ENCODE measurements at places on chromosomes 2 and 18.

DNA sequence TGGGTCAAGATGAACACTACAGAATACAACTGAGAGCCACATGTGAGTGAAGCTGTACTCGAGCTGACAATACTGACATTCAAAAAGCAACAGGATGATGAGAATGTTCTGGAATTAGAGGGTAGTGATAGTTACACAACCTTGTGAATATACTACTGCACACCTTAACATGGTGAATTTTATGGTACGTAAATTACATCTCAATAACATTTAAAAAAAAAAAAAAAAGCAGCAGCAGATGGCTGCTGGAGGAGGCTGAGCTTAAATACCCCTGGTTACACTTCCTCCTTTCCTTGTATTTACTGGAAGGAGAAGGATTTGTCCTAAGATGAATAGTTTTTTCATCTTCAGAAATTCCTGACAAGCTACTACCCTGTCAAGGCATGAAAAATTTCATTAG lies 45.5 kb upstream of the CYP1B1 start:
- no peak for DNase-seq

DNA sequence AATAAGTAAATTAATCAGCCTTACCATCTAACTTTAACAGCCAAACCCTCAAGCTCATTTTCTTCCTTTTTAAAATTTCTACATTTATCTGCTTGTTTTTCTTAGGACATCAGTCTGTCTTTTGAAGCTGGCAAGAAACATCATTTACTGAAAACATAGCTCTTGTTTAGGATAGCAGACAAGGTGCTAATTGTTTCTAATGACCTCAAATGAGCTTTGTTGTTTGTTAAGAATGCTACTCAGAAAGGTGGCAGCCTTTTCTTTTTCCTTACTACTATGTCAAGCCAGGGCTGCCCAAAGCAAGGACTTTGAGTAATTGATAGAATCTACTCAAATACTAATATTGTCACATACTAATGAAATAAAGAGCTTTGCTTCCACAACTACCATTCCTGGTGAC lies 171.8 kb downstream of the LRP1B start:
- no peak for DNase-seq

DNA sequence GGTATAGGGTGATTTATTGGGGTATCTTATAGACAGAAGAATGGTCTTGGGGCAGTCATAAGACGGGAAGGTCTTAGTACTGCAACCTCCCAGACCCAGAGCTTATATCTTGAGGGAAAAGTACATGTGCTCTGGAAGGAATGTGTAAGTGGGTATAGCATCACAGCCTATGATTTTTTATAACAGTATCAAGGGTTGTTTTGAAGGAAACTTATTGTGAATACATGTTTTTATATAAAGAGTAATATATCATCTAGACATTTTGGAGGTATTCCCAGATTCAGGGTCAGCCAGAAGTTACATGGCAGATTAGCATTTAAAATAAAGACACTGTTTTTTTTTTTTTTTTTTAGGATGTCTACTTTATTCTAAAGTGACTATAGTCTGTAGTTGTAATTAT lies 47.6 kb upstream of the STON1 start:
- peak; percentile 61 for DNase-seq

DNA sequence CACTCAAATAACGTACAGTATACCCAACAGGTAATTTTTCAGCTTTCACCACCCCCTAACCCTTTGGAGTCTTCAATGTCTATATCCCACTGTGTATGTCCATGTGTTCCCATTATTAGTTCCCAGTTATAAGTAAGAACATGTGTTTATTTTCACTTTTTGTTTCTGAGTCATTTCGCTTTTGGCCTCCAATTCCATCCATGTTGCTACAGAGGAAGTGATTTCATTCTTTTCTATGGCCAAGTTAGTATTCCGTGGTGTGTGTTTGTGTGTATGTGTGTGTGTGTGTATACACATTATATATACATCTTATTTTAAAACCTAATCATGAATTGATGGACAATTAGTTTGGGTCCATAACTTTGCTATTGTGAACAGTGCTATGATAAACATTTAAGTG lies 464.4 kb downstream of the CMPK2 start:
- DNase-seq, result no peak

DNA sequence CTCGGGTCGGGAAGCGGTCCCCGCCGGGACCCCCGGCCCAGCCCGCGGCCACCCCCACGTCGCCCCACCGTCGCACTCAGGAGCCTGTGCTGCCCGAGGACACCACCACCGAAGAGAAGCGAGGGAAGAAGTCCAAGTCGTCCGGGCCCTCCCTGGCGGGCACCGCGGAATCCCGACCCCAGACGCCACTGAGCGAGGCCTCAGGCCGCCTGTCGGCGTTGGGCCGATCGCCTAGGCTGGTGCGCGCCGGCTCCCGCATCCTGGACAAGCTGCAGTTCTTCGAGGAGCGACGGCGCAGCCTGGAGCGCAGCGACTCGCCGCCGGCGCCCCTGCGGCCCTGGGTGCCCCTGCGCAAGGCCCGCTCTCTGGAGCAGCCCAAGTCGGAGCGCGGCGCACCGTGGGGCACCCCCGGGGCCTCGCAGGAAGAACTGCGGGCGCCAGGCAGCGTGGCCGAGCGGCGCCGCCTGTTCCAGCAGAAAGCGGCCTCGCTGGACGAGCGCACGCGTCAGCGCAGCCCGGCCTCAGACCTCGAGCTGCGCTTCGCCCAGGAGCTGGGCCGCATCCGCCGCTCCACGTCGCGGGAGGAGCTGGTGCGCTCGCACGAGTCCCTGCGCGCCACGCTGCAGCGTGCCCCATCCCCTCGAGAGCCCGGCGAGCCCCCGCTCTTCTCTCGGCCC lies 13.6 kb downstream of the SPEG start:
- DNase-seq, result no peak

GRCh38 chr2:3543023-3543683 lies 15.0 kb downstream of the RNASEH1 start:
- no peak for DNase-seq

DNA sequence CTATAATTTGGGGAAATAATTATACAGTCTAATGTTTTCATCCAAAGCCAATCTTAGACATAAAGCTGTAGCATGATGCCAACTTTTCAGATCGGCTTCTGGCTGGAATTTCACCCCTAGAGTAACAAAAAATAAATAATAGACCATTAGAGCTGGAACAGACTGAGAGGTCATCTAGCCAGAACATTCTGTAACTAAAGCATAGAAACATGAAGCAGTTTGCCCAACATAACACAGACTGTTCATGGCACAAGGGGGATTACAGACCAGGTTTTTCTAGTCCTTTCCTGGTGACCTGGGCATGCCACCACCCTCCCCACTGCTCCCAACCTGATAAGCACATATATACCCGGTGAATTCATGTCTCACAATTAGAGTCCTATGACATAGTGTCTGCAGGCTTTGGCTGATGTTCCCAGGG lies 116.4 kb upstream of the PPP1CB start:
- DNase-seq, result no peak

GRCh38 chr18:49519101-49519971 lies 32.3 kb upstream of the C18orf32 start:
- DNase-seq, result no peak

GRCh38 chr2:231467613-231468530 lies 3.6 kb upstream of the NCL start:
- no peak for DNase-seq

- no peak for DNase-seq
These were observed 185.3 kb downstream of the NYAP2 start for GRCh38 chr2:225584796-225585195.

GRCh38 chr2:162123806-162124758 lies 28.0 kb downstream of the GCG start:
- peak; percentile 55 for DNase-seq

GRCh38 chr2:64485331-64485730 lies 31.4 kb downstream of the LGALSL start:
- DNase-seq, result no peak

DNA sequence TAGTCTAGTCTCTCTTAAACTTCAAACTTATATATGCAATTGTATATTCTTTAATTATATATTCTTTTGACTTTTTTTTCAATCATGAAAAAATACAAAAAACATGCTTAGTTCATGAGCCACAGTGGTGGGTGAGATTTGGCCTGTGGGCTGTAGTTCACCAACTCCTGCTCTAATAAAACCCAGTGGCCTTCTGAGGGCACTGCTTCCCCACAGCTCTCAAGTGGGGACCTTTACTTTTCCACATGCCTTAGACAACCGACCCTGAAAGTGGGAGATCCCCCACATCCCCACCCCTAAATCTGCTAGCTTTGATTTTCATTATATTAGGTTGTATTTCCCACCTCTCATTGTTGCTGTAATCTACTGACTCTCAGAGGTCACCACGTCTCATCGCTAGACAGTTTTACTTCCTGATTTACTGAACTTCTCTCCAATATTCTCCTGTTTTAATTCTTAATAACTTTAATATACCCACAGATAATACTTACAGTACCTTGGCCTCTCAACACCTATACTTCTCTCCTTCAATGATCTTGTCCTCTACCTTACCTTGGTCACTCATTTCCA lies 57.3 kb downstream of the ROCK1 start:
- no peak for DNase-seq

DNA sequence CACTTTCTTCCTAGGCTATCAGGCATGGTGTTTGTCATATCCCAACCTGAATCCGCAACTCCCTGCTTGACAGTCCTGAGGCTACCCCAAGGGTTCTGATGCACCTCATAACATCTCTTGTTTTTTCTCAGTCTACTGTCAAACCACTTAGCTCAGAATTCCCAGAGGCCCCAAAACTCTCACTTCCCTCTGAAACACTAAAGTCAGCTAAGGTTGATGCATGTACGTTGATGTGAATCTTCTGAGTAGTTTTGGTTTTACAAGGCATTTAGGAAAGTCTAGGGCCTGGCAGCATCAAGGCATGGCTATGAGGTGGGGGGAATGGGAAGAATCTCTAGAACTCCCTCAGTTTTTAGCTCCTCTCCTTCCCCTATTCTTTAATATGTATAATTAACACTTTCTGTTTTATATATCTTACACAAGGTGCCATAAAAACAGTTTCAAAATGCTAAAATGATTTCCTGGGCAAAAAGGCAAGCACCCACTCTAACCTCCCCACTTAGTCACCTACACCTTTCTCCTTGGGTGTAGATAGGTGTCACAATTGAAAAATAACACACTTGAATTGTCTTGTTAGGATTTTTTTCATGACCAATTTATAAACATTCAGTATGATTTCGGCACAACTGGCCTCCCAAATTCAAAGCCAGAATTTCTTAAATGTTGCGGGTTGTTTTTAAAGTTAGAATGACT lies 71.4 kb upstream of the TANK start:
- DNase-seq, result no peak

DNA sequence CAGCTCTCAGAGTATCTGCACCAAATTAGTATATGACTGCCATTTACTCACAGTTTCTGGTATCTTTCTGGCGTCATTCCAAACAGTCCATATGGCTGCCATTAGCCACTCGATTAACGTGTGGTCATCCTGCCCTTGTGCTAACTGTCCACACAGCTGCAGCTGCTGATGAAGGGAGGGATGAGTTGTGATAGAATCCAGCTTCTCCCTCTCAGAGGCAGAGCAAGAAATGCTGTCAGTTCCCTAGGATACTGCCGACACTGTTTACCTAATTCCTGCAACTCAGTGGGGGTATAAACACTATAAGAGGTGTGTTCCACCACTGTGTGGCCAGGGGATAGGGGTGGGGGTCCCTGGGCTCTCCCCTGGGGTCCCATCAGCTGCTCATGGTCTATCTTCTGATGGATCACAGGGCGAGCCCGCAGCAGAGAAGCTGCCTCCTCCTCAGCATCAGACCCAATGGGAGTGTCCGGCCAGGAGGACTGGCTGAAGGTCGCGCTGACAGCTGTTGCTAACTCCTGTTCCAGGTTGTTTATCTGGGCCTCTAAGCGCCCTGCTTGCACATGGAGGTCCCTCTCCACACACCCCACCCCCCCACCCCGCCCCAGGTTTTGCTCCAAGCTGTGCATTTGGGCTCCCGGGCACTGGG lies 17.3 kb upstream of the KLHL23 start:
- DNase-seq, result no peak

- no peak for DNase-seq
These were observed 30.3 kb upstream of the B3GNT7 start for GRCh38 chr2:231364961-231365810.

- DNase-seq, result no peak
These were observed 23.1 kb upstream of the TFPI start for GRCh38 chr2:187577310-187577709.

DNA sequence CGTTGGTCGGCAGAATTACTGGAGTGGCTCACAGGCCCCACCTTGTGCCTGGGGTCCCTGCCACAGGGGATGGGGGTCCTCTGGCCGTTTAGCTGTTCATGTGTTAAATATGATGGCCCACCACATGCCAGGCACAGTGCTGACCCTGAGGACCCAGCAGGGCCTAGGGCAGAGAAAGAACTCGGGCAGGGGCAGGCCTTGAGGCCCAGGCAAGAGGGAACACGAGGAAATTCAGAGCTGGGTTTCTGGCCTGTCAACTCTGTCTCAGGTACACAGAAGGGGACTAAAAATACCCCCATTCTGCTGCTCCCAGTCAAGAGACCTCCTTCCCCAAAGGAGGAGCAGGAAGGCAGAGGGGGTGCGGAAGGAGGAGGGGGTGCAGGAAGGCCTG lies 66.2 kb downstream of the DNMT3A start:
- no peak for DNase-seq

- no peak for DNase-seq
These were observed 103.6 kb upstream of the LYPD6 start for GRCh38 chr2:149226790-149227189.

- no peak for DNase-seq
These were observed 60.0 kb downstream of the CAPN13 start for GRCh38 chr2:30747206-30747605.

GRCh38 chr2:222707102-222707688 lies 35.7 kb downstream of the MOGAT1 start:
- DNase-seq, result no peak

- DNase-seq, result no peak
These were observed 46.5 kb upstream of the SPAG16 start for GRCh38 chr2:213237787-213238186.

DNA sequence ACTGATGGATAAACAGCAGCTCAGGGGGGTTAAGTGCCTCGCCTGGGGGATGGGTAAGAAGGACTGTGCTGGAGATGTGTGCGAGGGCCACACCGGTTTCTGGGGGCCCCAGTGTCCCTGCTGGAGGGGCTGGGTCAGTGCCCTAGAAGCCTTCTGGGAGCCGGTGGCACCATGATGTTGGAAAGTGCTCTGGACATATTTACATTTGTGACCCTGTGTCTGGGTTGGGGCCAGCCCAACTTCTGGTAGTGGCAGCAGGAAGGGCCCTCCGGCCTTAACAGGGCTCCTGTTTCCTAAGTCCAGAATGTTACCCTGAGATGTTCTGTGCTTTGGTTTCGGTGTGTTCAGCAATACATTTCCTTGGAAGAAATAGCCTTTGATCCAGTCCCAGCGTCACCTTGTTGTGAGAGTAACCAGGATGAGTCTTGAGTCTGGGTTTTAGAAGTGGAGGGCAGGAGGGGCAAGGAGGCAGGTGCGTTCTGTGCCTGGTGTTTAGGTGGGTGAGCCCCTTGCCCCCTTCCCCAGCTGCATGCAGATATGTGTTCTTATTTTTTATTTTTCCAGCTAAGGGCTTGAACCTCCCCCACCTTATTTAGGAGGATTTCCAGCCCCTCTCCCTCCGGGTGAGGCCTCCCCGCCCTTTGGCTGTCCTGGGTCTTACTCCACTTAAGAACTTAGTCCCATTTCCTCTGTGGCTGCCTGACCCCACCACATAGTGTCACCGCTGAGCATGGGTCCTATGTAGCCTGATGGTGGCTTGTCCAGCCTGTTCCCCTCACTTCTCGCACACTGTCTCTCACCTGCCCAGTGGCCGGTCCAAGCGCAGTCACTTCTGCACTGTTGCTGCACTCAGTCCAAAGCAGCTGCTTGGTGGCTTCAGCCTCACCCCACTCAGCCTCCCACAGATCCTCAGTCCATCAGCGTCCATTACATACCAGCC lies 132.7 kb upstream of the HS6ST1 start:
- no peak for DNase-seq

Measured in right renal pelvis (tissue), 4 donors.